A549 treated with CORT108297 at 1 μM for 4 hours (cell line): ENCODE measurements at places on chromosomes 12 and 14. TPM values are rescaled to one million over a fixed set of nuclear protein-coding genes. Genes with fewer than 3 reads are reported as not detected.

The EPS8 gene
- 29.8 to 44.0 TPM (median 42.8 TPM) in 5 replicates for total RNA-seq

The IL22 gene
- not detected in 5 replicates for total RNA-seq

The LALBA gene
- not detected in 5 replicates for total RNA-seq

The B4GALNT1 gene
- total RNA-seq = 33.2 to 55.1 TPM (median 48.9 TPM) in 5 replicates

The NTS gene
- total RNA-seq = 57.2 to 88.6 TPM (median 80.6 TPM) in 5 replicates

The HOXC9 gene
- total RNA-seq = 11.1 to 12.5 TPM (median 11.7 TPM) in 5 replicates

The ISCA2 gene
- 37.9 to 47.9 TPM (median 45.4 TPM) in 5 replicates for total RNA-seq

The ABCB9 gene
- total RNA-seq = 6.9 to 10.7 TPM (median 8.5 TPM) in 5 replicates

The SLC25A47 gene
- not detected in 5 replicates for total RNA-seq
